CD4-positive, alpha-beta T cell (primary cell): ENCODE measurements at places on chromosomes 6 and 20.

- no peaks in the 10 kb centered on the region for H3K27me3 ChIP-seq
- DNase-seq = peak; percentile 49
- no peak overlapping the region for H3K27ac ChIP-seq
- no peak overlapping the region for H3K4me3 ChIP-seq
- H3K36me3 ChIP-seq = no peaks in the 10 kb centered on the region
These were observed 110.1 kb upstream of the PTPN1 start for GRCh38 chr20:50399917-50400704.

DNA sequence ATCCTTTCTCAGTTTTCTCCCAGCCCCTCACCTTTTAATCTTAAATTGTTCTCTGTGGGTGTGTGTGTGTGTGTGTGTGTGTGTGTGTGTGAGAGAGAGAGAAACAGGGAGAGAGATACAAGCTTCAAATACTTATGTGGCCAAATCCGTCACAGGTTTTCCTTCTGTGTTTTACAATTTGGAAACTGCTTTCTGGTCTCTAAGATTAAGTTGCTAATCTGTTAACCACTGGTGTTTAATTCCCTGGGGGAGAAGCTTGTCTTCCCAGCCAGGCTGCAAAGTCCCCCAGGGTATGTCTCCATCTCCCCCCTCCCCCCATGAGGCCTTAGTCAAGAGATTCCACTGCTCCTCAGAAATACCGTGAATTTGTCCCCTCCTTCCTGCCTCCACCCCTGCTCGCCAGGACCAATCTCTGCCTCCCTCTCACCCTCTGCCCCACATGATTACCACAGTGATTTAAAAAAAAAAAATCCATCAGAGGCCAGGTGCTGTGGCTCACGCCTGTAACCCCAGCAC, 49.0 kb downstream of the RIPOR3 start:
- H3K27me3 ChIP-seq = no peaks in the 10 kb centered on the region
- no peak overlapping the region for H3K4me3 ChIP-seq
- DNase-seq = no peak
- H3K27ac ChIP-seq = no peak overlapping the region

DNA sequence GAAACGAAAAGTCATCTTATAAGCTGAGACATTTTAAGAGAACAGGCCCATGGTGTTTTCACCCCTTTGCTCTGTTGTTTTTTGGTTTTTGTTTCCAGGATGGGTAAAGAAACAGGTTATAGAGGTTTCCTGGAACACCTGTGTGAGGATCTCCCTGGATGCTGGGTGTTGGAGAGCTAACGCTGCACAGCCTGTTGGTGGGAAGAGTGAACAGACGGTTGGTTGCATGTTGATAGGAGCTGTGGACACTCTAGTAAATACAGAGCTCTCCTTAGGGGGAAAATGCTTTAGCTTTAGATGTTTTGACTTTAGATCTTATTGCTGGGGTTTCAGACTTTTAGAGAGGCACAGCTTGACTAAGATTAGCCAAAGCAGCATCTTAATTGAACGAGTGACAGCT, 235.2 kb downstream of the SOX4 start:
- DNase-seq = no peak
- no peaks in the 10 kb centered on the region for H3K4me1 ChIP-seq
- H3K36me3 ChIP-seq = no peaks in the 10 kb centered on the region
- H3K27me3 ChIP-seq = no peaks in the 10 kb centered on the region

GRCh38 chr6:151379933-151380847, 11.2 kb downstream of the ZBTB2 start:
- peak overlapping the region; percentile 74 for H3K27ac ChIP-seq
- DNase-seq = no peak
- peak overlapping the region; percentile 49 for H3K4me3 ChIP-seq
- peaks cover 46% of the 10 kb centered on the region for H3K4me1 ChIP-seq

GRCh38 chr6:26312501-26313397, 52.2 kb upstream of the BTN3A2 start:
- H3K27ac ChIP-seq = peak overlapping the region; percentile 24

DNA sequence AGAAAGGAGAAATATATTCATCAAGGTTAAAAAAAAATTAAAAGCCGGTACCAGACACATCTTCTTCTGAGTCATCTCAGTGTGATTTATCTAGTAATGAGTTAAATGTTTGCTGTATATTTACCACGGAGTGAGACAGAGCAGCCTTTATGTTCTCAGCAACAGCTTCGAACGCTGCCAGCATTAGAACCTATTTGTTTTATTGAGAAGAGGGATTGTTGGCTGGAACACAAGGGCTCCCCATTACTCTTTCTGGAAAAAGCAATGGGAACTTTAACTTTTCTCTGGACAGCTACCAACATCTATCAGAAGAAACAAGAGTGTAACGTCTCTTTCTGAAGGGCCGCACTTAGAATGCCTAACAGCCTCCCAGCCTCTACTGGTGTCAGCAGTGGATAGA, 105.3 kb upstream of the TAB2 start:
- H3K27ac ChIP-seq = no peak overlapping the region
- H3K4me3 ChIP-seq = no peak overlapping the region
- peaks cover 31% of the 10 kb centered on the region for H3K4me1 ChIP-seq

- no peaks in the 10 kb centered on the region for H3K4me1 ChIP-seq
- H3K36me3 ChIP-seq = no peaks in the 10 kb centered on the region
- H3K27ac ChIP-seq = no peak overlapping the region
- no peak for DNase-seq
- H3K4me3 ChIP-seq = no peak overlapping the region
These were observed 359.2 kb downstream of the CDKAL1 start for GRCh38 chr6:20893412-20893811.

DNA sequence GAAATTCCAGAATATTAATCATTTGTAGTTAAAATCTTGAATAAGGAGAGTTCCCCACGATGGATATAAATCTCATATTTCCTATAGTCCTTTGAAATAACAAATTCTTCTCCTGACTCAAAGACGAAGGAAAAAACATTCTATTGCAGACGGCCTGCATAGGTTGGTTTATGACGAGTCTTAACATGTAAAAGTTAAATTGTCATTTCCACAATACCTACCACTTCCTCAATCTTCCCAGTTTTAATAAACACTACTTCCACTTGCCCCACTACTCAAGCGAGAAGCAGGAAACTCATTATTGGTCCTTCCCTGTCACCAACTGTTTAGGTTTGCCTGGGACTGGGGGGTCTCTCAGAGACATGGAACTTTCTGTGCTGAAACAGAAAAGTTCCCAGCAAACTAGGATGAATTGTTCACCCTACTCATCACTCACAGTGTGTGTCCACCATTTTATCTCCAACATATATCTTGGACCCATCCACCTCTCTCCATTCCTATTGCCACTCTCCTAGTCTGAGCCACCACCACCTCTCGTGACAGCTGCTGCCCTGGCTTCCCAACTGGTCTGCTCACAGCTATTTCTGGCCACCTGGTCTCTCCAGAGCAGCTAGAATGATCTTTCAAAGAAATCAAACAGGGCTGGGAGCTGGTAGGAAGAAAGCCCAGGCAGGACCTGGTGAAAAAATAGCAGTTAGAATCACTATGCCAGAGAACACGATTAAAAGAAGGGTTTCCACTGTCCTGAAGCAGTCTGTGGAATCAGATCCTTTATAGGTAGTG, 15.1 kb upstream of the ZSCAN9 start:
- H3K4me1 ChIP-seq = peaks cover 26% of the 10 kb centered on the region
- no peak for DNase-seq

GRCh38 chr6:18613319-18613925, 226.3 kb downstream of the RNF144B start:
- H3K4me1 ChIP-seq = no peaks in the 10 kb centered on the region
- no peak overlapping the region for H3K27ac ChIP-seq
- H3K27me3 ChIP-seq = peaks cover 3% of the 10 kb centered on the region
- no peak for DNase-seq
- no peaks in the 10 kb centered on the region for H3K36me3 ChIP-seq

- no peaks in the 10 kb centered on the region for H3K36me3 ChIP-seq
- H3K27me3 ChIP-seq = no peaks in the 10 kb centered on the region
- H3K4me3 ChIP-seq = no peak overlapping the region
- H3K27ac ChIP-seq = no peak overlapping the region
These were observed 77.1 kb downstream of the STMND1 start for GRCh38 chr6:17178754-17179529.

GRCh38 chr6:43468748-43469681, 8.4 kb upstream of the TJAP1 start:
- H3K4me1 ChIP-seq = no peaks in the 10 kb centered on the region
- DNase-seq = no peak

DNA sequence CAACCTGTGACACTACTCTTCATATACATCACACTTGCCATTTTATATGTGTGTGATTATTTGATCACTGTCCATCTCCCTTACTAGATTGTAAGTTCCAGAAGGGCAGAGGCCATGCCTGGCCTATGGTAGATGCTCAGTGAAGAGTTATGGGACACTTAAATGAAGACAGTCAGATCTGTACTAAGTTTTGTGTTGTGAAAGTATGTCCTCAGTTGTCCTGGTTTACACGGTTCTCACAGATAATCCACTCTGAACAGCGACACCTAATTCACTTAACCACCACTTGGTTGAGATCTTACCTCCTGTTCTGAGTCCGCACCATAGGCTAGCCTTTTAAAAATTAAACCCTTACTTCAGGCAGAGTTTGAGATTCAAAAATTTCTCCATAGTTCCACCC, 434.1 kb upstream of the SOX4 start:
- no peak overlapping the region for H3K4me3 ChIP-seq
- no peaks in the 10 kb centered on the region for H3K4me1 ChIP-seq
- H3K36me3 ChIP-seq = no peaks in the 10 kb centered on the region
- H3K27me3 ChIP-seq = no peaks in the 10 kb centered on the region
- no peak overlapping the region for H3K27ac ChIP-seq

DNA sequence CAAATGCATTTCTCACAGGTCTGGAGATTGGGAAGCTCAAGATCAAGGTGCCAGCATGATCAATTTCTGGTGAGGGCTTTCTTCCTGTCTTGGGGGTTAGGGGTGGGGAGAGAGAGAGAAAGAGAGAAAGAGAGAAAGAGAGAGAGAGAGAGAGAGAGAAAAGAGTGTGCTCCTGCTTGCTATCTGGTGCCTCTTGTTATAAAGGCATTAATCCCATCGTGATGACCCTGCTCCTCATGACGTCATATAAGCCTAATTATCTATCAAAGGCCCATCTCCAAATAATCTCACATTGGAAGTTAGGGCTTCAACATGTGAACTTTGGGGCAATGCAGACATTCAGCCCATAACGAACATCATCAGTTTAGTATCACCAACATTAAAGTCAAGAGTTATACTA, 114.8 kb downstream of the EYA4 start:
- H3K36me3 ChIP-seq = no peaks in the 10 kb centered on the region
- no peaks in the 10 kb centered on the region for H3K27me3 ChIP-seq
- no peak overlapping the region for H3K4me3 ChIP-seq
- DNase-seq = no peak
- no peaks in the 10 kb centered on the region for H3K4me1 ChIP-seq

GRCh38 chr20:46523696-46524328, 10.5 kb upstream of the ZNF334 start:
- H3K27ac ChIP-seq = no peak overlapping the region
- DNase-seq = no peak
- H3K4me3 ChIP-seq = no peak overlapping the region
- no peaks in the 10 kb centered on the region for H3K4me1 ChIP-seq
- no peaks in the 10 kb centered on the region for H3K36me3 ChIP-seq
- H3K27me3 ChIP-seq = no peaks in the 10 kb centered on the region

DNA sequence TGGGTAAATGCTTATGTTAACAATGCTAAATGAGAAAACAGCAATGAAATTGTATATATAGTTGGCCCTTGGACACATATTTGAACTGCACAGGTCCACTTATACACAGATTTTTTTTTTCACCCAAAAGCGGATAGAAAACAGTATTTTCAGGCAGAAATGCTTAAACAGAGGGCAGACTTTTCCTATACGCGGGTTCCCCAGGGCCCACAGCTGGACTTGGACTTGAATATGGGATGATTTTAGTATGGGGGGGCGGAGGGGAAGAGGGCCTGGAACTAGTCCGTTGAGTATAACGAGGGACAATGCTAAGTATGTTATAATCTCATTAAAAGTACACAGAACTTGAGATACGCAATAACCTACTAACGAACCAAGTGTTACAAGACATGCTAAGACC, 1.1 kb upstream of the PRSS35 start:
- peaks cover 10% of the 10 kb centered on the region for H3K27me3 ChIP-seq
- H3K36me3 ChIP-seq = no peaks in the 10 kb centered on the region
- no peak for DNase-seq
- peaks cover 4% of the 10 kb centered on the region for H3K4me1 ChIP-seq
- H3K27ac ChIP-seq = no peak overlapping the region

DNA sequence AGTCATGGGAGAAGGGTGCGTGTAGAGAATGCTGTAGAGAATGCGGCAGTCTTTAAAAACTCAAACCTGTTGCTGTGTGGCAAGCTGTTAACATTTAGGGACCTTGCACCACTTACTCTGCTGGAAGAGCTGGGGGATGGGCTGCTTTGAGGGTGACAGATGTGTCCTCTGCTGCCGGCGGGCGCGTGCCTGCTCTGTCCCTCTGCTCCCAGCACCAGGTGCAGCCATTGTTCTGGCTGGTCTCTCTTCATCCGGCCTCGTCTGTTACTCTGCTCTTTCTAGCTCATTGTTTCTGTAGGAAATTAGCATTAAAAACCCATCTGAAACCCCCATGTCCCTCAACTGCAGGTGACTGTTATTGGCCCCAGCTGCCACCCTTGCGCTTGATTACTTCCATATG, 78.5 kb downstream of the CBFA2T2 start:
- H3K4me3 ChIP-seq = no peak overlapping the region
- no peaks in the 10 kb centered on the region for H3K27me3 ChIP-seq
- no peak for DNase-seq
- no peaks in the 10 kb centered on the region for H3K36me3 ChIP-seq
- peaks cover 4% of the 10 kb centered on the region for H3K4me1 ChIP-seq
- no peak overlapping the region for H3K27ac ChIP-seq

DNA sequence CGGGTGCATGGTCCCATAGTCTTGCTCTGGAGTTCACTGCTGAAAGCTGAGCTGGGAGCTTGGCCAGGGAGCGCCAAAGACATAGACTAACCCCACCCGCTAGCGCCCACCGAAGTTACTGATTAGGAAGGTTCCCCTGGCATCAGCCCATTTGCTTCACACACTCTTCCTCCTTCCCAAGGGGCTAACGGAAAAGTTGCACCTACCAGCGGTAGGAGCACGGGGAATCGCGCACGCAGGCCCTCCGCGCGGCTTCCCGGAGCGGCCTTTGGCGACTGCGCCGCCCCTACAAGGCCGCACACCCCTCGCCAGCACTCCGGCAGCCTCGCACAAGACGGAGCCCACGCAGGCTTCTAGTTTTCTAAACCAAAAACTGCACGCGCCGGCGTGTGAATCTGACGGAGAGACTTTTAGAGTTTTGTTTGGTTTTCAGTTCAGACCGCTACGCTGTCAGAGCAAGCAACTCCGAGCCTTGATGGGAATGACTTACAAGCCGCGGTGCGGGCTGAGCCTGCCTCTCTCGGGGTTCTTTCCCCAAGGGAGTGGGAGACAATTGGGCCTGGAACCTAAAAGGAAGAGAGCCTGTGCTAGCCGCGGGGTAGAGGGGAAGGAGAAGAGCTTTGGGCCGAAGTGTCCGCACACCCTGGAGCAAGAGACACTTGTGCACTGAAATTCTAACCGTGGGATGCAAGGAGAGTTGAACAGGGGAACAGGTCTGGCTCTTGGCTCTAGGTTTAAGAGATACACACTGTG, 891 bp upstream of the POU3F2 start:
- H3K36me3 ChIP-seq = no peaks in the 10 kb centered on the region
- H3K27ac ChIP-seq = no peak overlapping the region

GRCh38 chr6:137297887-137298286, 78.7 kb upstream of the IFNGR1 start:
- H3K27me3 ChIP-seq = no peaks in the 10 kb centered on the region
- no peaks in the 10 kb centered on the region for H3K4me1 ChIP-seq
- no peak overlapping the region for H3K4me3 ChIP-seq
- no peak for DNase-seq

- H3K27ac ChIP-seq = no peak overlapping the region
- H3K4me1 ChIP-seq = peaks cover 13% of the 10 kb centered on the region
- peaks cover 83% of the 10 kb centered on the region for H3K36me3 ChIP-seq
- H3K27me3 ChIP-seq = no peaks in the 10 kb centered on the region
- H3K4me3 ChIP-seq = no peak overlapping the region
These were observed 123.9 kb downstream of the MAP3K4 start for GRCh38 chr6:161115468-161115867.
